ENCODE measurements at places on chromosomes 12 and 14.

GRCh38 chr12:112482733-112483132, 64.0 kb downstream of the PTPN11 start:
- no peak overlapping the region for H3K27ac ChIP-seq
- no peaks in the 10 kb centered on the region for H3K4me1 ChIP-seq
- no peaks in the 10 kb centered on the region for H3K36me3 ChIP-seq
- DNase-seq = no peak
- no peak overlapping the region for H3K4me3 ChIP-seq

DNA sequence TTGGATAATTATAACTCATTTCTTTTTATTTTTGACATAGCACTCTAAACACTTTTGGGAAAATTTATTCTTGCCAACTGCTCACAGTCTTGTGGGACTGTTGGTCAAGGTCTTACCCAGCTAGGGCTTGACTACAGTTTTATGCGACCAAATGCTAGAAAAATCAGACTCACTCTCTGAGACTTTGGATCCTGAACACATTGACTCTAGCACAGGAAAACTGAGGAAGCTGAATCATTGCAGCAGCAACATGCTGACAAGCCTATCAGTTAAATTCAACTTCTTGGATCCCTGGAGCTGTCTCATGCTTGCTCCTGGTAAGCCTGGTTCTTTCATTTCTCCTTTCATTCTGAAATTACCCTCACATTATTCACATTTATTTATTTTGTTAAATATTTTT, 120.7 kb upstream of the TMTC2 start:
- no peaks in the 10 kb centered on the region for H3K36me3 ChIP-seq
- no peak overlapping the region for H3K27ac ChIP-seq
- no peak overlapping the region for H3K4me3 ChIP-seq
- H3K27me3 ChIP-seq = no peaks in the 10 kb centered on the region

GRCh38 chr14:105864651-105865265, 338.4 kb downstream of the TMEM121 start:
- no peaks in the 10 kb centered on the region for H3K27me3 ChIP-seq
- no peak overlapping the region for H3K27ac ChIP-seq
- no peaks in the 10 kb centered on the region for H3K4me1 ChIP-seq
- no peaks in the 10 kb centered on the region for H3K36me3 ChIP-seq

- H3K27me3 ChIP-seq = no peaks in the 10 kb centered on the region
- H3K4me1 ChIP-seq = no peaks in the 10 kb centered on the region
- no peak overlapping the region for H3K27ac ChIP-seq
- H3K36me3 ChIP-seq = no peaks in the 10 kb centered on the region
Observed at GRCh38 chr14:21093769-21094681, 4.4 kb downstream of the ZNF219 start.

GRCh38 chr14:98167705-98168104, 1104.3 kb downstream of the BCL11B start:
- no peaks in the 10 kb centered on the region for H3K27me3 ChIP-seq
- no peak overlapping the region for H3K4me3 ChIP-seq
- no peaks in the 10 kb centered on the region for H3K36me3 ChIP-seq
- H3K4me1 ChIP-seq = no peaks in the 10 kb centered on the region
- peak; percentile 45 for DNase-seq
- H3K27ac ChIP-seq = no peak overlapping the region

DNA sequence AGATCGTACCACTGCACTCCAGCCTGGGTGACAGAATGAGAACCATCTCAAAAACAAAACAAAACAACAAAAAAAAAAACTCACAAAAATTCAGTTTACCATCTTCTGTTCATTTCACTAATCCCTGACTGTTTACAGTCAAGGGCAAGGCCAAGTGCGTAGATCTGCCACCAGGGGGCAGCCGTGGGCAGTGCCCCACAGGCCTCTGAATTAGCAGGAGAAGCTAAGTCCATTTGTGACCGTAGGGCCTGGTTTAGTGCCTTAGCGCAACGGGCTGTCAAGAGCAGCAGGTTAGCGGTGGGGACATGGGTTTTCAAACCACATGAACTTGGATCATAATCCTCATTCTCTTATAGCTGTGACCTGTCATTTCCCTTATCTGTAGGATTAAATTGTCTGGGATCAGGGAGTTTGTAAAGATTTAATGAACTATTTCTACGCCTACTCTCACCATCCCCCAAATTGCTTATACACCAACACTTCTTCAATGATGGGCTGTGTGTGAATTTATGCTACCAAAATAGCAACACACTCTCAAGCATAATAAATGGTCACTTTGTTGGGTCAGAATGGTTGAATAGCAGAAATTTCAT, 49.0 kb downstream of the KCTD10 start:
- no peaks in the 10 kb centered on the region for H3K27me3 ChIP-seq
- H3K4me3 ChIP-seq = no peak overlapping the region
- no peaks in the 10 kb centered on the region for H3K36me3 ChIP-seq
- peak; percentile 54 for DNase-seq
- no peak overlapping the region for H3K27ac ChIP-seq
- no peaks in the 10 kb centered on the region for H3K4me1 ChIP-seq

GRCh38 chr12:101592448-101592847, 2.3 kb upstream of the MYBPC1 start:
- no peaks in the 10 kb centered on the region for H3K36me3 ChIP-seq
- H3K4me3 ChIP-seq = no peak overlapping the region
- no peaks in the 10 kb centered on the region for H3K4me1 ChIP-seq
- DNase-seq = no peak
- H3K27ac ChIP-seq = no peak overlapping the region

GRCh38 chr14:68232300-68233055, 412.9 kb downstream of the RAD51B start:
- H3K4me3 ChIP-seq = no peak overlapping the region
- peak overlapping the region; percentile 58 for H3K27ac ChIP-seq
- H3K4me1 ChIP-seq = peaks cover 45% of the 10 kb centered on the region

DNA sequence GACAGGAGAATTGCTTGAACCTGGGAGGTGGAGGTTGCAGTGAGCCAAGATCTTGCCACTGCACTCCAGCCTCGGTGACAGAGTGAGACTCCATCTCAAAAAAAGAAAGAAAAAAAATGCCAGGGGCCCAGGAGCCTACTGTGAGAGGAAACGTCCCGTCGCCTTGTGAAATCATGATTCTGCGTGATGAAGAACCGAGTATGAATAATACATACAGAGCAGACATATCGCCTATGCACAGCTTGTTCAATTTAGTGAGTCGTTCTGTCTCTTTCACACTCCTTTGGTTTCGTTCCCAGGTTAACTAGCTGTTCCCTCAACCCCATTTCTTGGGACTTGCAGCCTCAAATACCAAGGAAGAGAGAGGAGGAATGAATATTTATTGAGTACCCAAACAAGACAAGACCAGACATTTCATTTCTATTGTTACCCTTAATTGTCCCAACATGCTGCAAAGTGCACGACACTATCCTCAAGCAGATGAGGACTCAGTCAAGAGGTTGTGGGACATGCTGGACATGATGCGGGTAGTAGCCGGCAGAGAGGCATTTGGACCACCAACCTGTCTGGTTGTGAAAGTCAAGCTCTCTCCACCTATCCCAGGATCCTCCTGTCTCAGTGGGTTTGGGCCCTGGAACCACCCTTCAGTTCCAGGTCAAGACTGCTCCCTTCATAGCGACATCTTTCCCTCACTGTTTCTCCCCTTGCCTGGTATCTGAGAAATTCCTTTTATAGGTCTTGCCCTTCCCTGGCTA, 8.6 kb upstream of the CD27 start:
- H3K36me3 ChIP-seq = no peaks in the 10 kb centered on the region
- H3K4me1 ChIP-seq = no peaks in the 10 kb centered on the region
- no peak for DNase-seq

GRCh38 chr12:67545298-67545697, 103.2 kb upstream of the DYRK2 start:
- DNase-seq = no peak
- no peaks in the 10 kb centered on the region for H3K36me3 ChIP-seq
- no peak overlapping the region for H3K27ac ChIP-seq
- H3K4me1 ChIP-seq = no peaks in the 10 kb centered on the region
- no peaks in the 10 kb centered on the region for H3K27me3 ChIP-seq
- H3K4me3 ChIP-seq = no peak overlapping the region

DNA sequence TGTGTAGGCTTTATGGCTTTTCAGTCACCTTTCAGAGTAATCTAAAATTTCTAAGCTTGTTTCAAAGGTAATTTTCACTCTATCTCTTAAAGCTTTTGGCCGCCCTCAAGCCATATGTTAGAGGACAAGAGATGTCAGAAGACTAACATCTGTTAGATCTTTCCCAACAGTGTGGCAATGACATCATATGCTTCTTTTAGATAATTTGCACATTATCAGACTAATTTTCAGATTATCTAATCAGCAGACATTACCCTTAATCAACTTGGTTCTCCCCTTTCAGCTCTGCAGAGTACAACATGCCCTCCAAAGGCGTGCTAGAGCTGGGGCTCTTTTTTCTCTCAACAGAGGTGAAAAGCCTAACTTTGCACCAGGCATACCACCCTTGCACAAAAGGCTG, 207.1 kb downstream of the DPF3 start:
- no peak overlapping the region for H3K4me3 ChIP-seq
- no peaks in the 10 kb centered on the region for H3K27me3 ChIP-seq
- no peak for DNase-seq
- H3K36me3 ChIP-seq = no peaks in the 10 kb centered on the region
- H3K4me1 ChIP-seq = no peaks in the 10 kb centered on the region

GRCh38 chr12:10159280-10159679, 12.7 kb downstream of the OLR1 start:
- no peaks in the 10 kb centered on the region for H3K36me3 ChIP-seq
- no peak for DNase-seq
- H3K4me3 ChIP-seq = no peak overlapping the region
- H3K27me3 ChIP-seq = no peaks in the 10 kb centered on the region

- no peak for DNase-seq
- no peaks in the 10 kb centered on the region for H3K27me3 ChIP-seq
- H3K36me3 ChIP-seq = no peaks in the 10 kb centered on the region
Observed at GRCh38 chr14:85438481-85438942, 91.4 kb upstream of the FLRT2 start.

GRCh38 chr14:66242001-66242400, 244.2 kb upstream of the CCDC196 start:
- H3K36me3 ChIP-seq = no peaks in the 10 kb centered on the region
- no peak overlapping the region for H3K4me3 ChIP-seq
- no peak for DNase-seq
- H3K27me3 ChIP-seq = no peaks in the 10 kb centered on the region
- no peaks in the 10 kb centered on the region for H3K4me1 ChIP-seq

DNA sequence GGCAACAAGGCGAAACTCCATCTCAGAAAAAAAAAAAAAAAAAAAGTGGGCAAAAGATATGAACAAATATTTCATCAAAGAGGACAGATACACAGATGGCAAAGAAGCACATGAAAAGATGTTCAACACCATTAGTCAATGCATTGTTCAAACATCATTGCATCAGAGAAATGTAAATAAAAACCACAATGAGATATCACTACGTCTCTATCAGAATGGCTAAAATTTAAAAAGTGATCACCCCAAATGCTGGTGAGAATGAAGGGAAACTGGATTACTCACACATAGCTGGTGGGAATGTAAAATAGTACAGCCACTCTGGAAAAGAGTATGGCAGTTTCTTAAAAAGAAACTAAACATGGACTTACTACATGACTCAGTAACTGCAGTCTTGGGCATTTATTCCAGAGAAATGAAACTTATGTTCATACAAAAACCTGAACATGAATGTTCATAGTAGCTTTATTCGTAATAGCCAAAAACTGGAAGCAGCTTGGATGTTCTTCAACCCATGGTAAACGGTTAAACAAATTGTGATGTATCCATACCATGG, 3.6 kb downstream of the L2HGDH start:
- no peak for DNase-seq
- no peaks in the 10 kb centered on the region for H3K27me3 ChIP-seq
- H3K4me1 ChIP-seq = peaks cover 8% of the 10 kb centered on the region
- H3K36me3 ChIP-seq = no peaks in the 10 kb centered on the region

- no peak for DNase-seq
- no peaks in the 10 kb centered on the region for H3K36me3 ChIP-seq
- peak overlapping the region; percentile 78 for H3K27ac ChIP-seq
- peaks cover 15% of the 10 kb centered on the region for H3K4me1 ChIP-seq
- H3K27me3 ChIP-seq = no peaks in the 10 kb centered on the region
Observed at GRCh38 chr12:55972911-55973598, 823 bp upstream of the RAB5B start.

GRCh38 chr12:100069795-100070194, 72.9 kb downstream of the BLTP3B start:
- H3K27me3 ChIP-seq = no peaks in the 10 kb centered on the region
- H3K27ac ChIP-seq = no peak overlapping the region
- no peaks in the 10 kb centered on the region for H3K4me1 ChIP-seq
- no peak overlapping the region for H3K4me3 ChIP-seq
- peaks cover 5% of the 10 kb centered on the region for H3K36me3 ChIP-seq

DNA sequence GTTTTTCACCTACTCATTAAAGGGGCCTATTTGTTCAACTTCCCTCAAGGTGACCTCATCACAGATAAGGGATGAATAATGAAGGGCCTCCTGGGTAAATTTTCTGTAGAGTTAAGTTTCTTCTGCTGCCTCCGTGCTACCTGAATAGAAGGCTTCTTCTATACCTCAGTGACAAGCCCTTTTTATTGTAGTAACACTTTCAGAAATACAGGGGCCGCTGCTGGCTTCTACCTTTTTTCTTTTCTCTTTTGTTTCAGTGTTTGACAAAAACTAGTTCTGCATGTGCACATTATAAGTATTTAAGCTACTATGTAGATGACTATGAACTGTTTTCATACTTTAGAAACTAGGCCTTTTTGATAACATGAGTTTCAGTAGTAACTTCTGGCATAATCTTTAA, 207.0 kb downstream of the NAV3 start:
- H3K27me3 ChIP-seq = no peaks in the 10 kb centered on the region
- H3K4me3 ChIP-seq = no peak overlapping the region
- no peaks in the 10 kb centered on the region for H3K4me1 ChIP-seq

DNA sequence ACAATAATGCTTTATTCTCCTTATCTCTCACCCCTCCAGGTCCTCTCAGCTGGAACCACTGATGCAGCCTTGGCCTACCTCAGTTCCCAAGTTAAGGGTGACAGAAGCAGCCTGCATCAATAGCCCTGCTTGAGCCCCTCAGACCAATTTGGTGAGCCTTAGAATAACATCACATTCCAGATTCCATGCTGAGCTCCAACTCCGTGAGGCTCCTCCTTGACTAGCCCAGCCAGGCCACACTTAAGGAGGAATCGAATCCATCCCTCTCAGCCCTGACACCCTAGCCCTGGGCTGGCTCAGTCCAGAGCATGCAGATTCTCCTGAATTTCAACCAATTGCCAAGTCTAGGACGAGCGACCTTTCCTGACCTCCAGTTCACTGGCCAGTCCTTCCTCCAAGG, 91.1 kb downstream of the ARMH4 start:
- no peak overlapping the region for H3K27ac ChIP-seq
- H3K4me1 ChIP-seq = no peaks in the 10 kb centered on the region
- no peak overlapping the region for H3K4me3 ChIP-seq
- no peak for DNase-seq
- H3K27me3 ChIP-seq = no peaks in the 10 kb centered on the region

DNA sequence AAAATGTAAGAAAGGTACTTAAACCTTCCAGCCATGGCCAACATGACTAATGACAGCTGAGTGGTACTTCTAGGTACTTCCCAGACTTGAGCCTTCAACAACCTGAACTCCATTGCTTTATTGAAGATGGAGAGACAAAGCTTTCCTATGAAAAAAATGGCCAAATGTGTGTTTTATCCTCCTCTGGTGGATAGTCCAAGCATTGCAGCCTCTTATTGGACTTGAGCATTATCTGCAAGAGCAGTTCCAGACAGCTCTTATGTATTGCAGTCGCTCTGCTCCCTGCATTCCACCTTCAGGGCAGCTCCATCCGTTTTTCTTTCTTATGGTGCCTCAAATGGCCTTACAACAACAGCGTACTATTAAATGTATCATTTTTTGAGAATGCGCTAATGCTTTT, 588.2 kb downstream of the NRXN3 start:
- no peaks in the 10 kb centered on the region for H3K27me3 ChIP-seq
- DNase-seq = no peak
- no peaks in the 10 kb centered on the region for H3K36me3 ChIP-seq
- H3K27ac ChIP-seq = no peak overlapping the region
- H3K4me3 ChIP-seq = no peak overlapping the region
